Activated CD4-positive, alpha-beta T cell treated with anti-CD3 and anti-CD28 coated beads, Interleukin-2, amount 10 ng/mL, durations not matched to agents 7 days and 5 days (primary cell): ENCODE measurements at places on chromosomes 1 and 21. TPM values are rescaled to one million over a fixed set of nuclear protein-coding genes. Genes with fewer than 3 reads are reported as not detected.

TNFRSF14 gene
- 182 TPM for total RNA-seq

EVA1C gene
- 4.8 TPM for total RNA-seq

TSSK3 gene
- total RNA-seq: 1.5 TPM

LRRC39 gene
- 0.72 TPM for total RNA-seq

MTMR11 gene
- total RNA-seq: 2.8 TPM

PLA2G2F gene
- total RNA-seq: not detected

C8B gene
- total RNA-seq: not detected

ERMAP gene
- 7.8 TPM for total RNA-seq

CYP4X1 gene
- total RNA-seq: not detected

FAM131C gene
- total RNA-seq: 0.67 TPM

PGLYRP4 gene
- not detected for total RNA-seq

ZP4 gene
- not detected for total RNA-seq
